ENCODE measurements at places on chromosomes 2 and 18.

GRCh38 chr2:207093234-207093633 is 72.5 kb downstream of the KLF7 start:
- no peak for DNase-seq

DNA sequence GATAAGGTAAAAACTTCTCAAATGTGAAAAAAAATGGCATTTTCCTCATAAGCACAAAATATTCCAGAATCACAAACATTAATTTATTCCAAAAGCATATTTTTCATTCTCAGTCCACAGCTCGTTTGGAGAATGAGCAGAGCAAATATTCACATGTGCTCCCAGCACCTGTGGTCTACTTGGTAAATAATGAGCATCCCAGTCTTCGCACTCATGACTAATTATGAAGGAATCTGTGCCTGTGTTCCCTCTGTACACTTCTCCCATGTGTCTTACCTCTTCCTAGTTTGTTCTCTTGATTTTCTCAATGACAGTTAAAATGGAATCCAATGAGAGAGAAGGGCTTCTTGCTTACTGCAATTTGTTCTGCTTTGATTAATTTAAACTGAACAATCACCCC is 671.0 kb upstream of the SOX11 start:
- no peak for DNase-seq

- no peak for DNase-seq
Measured at GRCh38 chr2:85853499-85854165, 35.2 kb downstream of the ST3GAL5 start.

- no peak for DNase-seq
Measured at GRCh38 chr2:37570773-37571586, 100.5 kb downstream of the CDC42EP3 start.

DNA sequence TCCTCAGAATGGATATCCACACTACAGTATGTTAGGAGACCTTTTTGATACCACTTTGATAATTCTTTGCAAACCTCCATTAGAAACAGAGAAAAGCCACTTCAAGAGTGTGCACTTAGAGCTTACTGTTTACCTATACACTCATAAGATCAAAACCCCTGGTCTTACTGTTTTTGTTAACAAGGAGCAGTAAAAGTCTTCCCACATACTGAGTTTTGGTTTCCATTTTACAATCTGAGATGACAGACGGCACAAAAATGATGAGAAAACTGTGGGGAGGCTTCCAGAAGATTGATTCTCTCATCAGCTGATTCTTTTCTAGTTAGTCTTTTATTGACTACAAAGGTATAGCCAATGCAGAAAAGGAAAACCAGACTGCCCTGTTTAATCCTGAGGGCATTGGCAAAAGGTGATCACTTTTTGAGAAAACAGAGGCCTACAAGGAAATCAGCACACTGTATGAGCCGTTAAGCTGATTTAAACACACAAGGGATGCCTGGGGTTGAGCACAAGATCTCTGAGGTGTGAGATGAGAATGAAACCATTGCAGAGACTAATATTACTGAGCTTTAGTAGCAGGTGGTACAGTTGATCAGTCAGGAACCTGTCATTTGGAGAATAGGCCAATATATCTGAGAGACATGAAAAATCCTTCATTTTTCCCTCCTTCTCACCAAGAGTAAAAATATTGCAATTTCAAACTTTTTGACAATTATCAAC is 368.6 kb downstream of the GRB14 start:
- DNase-seq: no peak

DNA sequence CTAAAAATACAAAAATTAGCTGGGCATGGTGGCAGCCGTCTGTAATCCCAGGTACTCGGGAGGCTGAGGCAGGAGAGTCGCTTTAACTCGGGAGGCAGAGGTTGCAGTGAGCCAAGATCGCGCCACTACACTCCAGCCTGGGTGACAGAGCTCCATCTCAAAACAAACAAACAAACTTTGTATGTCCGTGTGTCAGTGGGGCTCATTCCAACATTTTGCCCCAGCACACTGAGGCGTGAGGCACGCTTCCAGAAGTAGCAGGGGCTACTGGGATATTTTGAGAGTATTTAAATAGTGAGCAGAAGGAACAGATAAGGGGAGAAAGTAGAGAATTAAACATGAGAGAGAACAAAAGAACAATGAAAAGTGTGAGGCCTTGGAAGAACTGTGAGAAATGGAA is 83.3 kb upstream of the TANK start:
- DNase-seq: no peak

DNA sequence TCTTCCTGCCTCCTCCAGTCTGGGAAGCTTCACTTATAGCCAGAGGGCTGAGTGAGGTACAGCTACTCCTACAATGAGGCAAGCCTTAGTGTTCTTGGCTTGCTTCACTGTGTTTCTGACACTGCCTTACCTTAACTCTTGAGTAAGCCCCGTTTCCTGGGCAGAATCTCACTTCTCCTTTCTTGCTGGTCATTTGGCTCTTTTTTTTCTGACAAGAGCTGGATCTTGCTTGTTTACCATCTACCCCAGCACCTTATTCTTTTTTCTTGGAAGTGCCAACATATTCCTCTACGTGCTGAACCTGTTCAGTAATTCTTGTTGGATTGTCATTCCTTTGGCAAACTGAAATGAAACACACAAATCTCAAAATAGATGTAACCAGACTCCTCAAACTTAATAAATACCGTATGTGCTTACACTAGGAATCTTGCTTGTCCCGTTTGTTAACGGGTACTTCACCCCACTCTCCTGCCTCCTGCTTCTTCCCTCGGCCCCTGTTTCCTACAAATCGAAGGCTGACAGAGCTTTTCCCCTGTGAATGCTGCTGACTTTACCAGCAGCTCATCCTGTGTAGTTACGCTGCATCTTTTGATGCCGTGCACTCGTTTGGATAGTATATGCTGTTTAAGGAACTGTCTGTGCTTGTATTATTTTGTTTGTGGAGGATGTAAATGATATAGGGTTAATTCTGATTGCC is 132.2 kb downstream of the FMNL2 start:
- no peak for DNase-seq

DNA sequence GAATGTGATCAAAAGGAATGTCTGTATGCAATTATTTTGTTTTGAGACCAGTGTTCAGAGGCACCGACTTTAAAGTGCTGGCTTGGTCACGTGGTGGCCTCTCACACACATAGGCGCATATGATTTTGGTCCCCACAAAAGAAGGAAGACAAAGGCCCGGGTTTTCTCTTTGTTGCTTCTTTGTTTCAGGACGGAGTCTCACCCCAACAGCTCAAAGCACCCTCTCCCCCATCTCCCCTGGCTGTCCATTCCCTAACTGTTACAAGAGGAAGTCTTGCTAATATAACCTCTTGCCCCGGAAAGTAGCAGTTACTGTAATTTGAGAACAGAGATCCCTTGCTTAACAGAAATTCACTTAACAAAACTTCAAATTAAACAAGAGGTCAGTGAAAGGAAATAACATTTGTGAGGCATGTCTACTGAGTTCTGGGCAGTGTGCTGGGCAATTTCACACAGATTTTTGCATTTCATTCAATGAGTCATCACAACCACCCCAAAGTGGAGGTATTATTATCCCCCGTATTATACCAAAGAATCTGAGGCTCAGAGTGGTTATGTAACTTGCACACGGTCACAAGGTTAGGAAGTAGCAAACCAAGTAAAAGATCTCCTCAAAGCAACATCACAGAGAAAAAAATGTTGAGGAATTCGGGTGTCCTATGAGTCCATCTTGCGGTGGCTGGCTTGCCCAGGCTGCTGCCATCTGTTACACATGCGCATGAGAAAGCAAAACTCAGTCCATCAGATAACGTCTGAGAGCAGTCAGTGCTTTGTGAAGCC is 75.8 kb downstream of the SDC1 start:
- no peak for DNase-seq

DNA sequence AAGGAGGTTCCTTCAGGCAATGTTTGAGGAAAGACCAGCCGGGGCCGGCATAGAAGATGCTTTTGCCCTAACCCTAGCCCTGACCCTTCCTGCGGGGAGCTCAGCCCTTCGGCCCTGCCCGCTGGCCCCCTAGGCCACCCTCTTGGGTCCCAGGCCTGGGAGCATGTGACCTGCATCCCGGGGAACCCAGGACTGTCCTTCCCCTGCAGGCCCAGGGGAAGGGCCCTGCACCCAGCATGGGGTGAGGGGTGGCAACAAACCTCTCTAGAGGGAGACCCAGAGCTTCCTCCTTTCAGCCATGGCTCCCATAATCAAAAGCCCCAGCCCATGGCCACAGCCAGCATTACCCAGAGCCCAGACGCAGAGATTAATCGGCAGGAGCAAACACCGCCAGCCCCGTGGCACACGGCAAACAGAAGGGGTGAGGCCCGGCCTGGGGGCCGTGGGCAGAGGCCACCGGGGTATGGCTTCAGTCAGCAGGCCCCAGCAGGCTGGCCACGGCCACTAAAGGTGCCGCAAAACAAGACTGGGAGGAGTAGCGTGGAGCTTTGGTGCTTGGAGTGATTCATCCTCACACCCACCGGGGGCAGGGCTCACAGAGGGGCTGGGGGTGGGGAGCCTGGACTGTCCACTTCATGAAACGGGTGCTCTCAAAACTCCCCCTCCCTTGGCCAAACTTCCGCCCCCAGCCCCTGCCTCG is 61.6 kb upstream of the HPCAL1 start:
- no peak for DNase-seq

- no peak for DNase-seq
Measured at GRCh38 chr2:62604336-62604735, 98.3 kb upstream of the TMEM17 start.

DNA sequence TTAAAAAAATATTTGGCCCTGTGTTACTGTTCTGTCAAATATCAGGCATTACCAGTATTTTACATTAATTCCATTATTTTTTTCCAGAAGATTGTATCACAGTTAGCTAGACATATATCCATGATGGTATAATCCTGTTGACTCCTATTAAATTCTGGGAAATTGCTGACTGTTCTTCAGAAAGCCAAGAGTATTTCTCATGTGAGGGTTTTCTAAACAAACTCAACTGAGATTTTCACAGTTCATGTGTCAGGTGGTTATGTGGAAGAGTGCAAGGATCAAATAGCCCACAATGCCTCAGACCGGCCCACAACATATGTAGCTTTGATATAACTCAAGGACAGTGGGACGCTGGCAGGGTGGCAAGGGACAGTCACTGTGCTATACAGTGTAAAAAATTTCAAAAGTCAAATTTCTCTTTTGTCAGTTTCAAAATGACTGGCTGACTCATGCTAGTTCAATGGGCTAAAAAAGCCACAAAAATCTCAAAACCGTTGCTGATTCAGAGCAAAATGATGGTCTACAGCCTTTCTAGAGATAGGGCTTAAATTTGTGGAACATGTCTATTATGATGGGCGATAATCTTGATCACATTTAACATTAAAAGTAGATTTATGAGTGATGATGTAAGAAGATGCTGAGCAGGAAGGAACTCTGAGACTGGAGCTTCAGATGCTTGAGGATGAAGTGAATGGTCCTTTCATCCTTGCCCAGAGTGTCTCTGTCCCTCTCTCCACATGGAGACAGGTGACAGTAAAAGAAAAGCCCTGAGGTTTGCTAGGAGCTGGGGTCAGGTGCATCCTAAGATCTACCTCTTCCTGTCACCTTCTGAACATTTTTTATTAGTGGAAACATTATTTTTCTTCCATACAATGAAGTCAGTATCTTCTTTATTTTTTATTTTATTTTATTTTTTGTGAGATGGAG is 175.8 kb upstream of the PIEZO2 start:
- DNase-seq: no peak

GRCh38 chr2:59308108-59308507 is 1067.0 kb upstream of the FANCL start:
- no peak for DNase-seq

DNA sequence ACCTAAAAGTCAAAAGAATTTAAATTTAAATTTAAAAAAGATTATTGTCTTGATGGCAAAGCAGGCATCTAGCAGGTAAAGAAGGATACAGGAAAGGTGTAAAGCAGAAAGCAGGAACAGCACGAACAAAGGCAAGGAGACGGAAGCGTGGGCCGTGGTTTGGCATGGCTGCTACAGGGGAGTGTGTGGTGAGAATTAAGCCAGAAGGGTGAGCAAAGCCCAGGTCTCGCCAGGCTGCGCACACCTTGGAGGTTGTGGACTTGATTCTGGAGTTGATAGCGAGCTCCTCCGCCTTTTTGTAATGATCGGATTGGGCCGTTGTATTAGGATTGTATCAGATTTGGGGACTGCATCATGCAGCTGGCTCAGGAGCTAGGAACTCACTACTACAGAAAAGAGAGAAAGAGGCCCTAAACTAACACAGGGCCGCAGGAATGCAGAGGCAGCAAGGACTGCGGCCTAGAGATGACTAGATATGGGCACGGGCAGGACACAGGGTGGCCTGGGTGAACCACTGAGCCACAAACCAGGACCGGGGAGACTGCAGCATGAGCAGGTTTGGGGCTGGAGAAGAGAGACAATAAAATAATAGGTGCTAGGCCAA is 71.4 kb upstream of the TMEM247 start:
- DNase-seq: no peak

GRCh38 chr18:48917579-48918517 is 32.9 kb downstream of the SMAD7 start:
- DNase-seq: no peak

- DNase-seq: no peak
Measured at GRCh38 chr2:53785366-53785765, 1.4 kb downstream of the ASB3 start.

GRCh38 chr2:46970334-46971288 is 55.0 kb upstream of the MCFD2 start:
- no peak for DNase-seq

DNA sequence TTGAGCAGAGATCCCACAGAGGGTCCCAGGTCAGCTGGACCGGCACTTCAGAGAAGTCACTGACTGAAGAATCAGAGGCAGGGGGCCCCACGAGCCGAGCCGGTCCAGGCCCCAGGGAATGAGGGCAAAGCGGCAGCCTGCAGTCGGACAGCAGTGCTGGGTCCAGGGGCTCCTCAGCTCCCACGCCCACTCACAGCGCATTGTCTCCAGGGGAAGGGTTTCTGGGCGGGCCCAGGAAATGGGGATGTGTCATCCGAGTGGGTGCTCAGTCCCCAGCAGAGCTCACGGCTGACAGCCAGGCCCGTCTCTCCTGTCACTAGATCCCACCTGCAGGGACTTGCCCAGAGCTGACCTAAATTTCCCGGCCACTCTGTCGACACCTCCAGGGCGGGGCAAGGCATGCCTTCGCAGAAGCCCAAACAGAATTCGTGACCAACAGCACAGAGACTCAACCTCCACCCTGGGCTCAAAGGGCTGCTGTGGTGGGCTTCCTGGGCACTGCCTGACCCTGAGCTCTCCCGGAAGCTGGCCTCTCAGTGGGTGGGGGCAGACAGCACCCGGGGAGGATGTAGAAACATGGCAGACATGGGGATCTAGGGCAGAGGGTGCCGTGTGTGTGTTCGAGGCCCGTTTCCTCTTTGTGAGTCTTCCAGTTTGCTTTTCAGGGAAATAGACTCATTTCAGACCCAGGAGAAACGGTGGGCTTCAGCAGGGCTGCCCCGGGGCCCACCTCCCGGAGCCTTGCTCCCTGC is 42.1 kb upstream of the TAF1B start:
- DNase-seq: peak; percentile 69

DNA sequence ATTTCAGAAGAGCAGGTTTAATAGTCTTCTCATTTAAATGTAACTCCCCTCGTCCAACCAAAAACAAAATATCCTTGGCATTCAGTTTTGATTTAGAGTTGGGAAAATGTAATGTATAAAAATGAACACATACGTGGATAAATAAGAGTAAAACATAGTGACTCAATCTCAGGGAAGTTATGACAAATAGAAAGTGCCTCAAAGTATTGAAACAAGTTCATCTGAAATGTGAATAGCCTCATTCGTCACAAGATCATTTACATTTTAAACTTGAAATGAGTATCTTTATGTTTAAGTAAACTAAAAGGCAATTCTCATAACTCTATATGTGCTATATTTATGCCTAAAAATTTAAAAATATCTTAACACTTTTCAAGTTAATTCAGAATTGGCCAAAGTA is 122.2 kb upstream of the SMAD7 start:
- no peak for DNase-seq

GRCh38 chr2:184472481-184472880 is 125.8 kb upstream of the ZNF804A start:
- DNase-seq: no peak
